Naive thymus-derived CD4-positive, alpha-beta T cell (primary cell): ENCODE measurements at places on chromosomes 1 and 21.

GRCh38 chr21:26397545-26397944 lies 175.5 kb downstream of the CYYR1 start:
- no peak for DNase-seq

DNA sequence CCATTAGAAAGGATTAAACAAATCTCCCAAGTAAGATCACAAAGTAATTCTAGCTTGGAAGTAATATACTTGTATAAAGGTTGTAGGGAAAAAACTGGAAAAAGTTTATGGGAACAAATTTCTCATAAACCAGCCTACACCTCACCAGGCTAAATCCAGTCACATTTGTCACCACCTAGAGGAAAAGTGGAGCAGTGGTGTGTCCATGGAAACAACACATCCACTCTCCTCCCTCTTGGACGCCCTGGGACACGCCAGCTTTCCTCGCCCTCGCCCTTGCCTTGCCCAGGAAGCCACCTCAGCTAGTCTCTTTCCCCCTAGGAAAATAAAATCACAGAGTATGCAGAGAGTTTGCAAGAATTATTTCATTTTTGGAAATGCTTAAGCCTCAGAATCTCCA lies 2.2 kb downstream of the PALMD start:
- no peak for DNase-seq

DNA sequence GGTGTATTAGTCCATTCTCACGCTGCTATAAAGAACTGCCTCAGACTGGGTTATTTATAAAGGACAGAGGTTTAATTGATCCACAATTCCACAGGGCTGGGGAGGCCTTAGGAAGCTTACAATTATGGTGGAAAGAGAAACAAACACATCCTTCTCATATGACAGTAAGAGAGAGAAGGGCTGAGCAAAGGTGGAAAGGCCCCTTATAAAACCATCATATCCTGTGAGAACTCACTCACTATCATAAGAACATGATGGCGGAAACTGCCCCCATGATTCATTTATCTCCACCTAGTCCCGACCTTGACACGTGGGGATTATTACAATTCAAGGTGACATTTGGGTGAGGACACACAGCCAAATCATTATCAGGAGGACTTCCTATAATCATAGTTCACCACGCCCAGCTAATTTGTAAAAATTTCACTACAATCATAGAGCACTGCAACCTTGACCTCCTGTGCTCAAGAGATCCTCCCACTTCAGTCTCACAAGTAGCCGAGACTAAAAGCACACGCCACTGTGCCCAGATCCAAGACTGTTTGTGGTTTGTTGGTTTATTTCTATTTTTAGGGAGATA lies 164.9 kb downstream of the RERE start:
- no peak for DNase-seq

DNA sequence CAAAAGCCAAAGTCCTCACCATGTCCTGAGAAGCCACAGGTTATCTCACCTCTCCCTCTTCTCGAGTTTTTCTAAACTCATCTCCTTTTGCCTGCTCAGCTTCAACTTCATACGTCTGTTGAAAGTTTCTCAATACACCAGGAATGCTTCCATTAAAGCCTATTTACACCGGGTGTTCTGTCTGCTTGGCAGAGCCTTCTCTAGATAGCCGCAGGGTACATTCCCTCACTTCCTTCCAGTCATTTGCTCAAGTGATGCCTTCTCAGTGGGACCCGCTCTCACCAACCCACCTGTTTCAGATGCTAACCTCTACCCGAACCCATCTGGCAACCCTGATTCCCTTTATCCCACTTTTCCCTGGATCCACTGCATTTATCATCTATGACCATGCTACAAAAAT lies 257.0 kb upstream of the ADGRL2 start:
- DNase-seq = no peak

GRCh38 chr1:58162952-58163550 lies 383.5 kb downstream of the OMA1 start:
- DNase-seq = no peak

- DNase-seq = no peak
Observed at GRCh38 chr1:161054805-161055204, 9.0 kb upstream of the USF1 start.

DNA sequence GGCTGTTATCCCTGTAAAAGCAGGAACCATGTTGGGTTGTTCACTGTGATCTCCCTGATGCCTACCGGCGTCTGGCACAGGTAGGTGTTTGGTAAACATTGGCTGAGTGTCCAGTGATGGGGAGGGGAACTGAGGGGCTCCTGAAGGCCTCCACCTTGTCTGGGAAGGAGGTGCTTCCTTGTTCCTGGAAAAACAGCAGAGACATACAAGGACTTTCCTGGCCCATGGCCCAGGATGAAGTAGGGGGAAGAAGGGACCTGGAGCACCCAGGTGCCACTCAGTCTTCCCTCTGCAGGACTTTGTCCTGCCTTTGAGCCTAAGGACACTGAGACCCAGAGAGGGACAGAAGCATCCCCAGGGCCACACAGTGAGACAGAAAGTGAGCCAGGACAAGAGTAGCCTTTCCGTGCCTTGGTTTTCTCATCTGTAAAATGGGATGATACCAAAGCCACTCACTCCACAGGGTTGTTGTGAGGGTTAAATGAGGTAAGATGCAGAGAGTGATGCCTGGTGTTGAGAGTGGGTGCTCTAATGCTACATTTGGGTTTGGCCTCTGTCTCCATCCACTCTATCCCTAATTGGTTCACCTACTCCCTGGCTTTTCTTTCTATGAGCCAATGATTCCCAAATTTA lies 6.1 kb upstream of the HEYL start:
- no peak for DNase-seq

- DNase-seq = no peak
Observed at GRCh38 chr1:152878042-152878441, at the start of gene SMCP. TSS of gene SMCP (plus strand) at chr1:152878322. CDS start at chr1:152884423, 6,101 bp downstream.

- DNase-seq = no peak
Observed at GRCh38 chr1:151199873-151200581, 1.7 kb downstream of the PIP5K1A start.

GRCh38 chr1:15412175-15412800 lies 2.6 kb downstream of the EFHD2 start:
- no peak for DNase-seq

GRCh38 chr1:46764402-46764801 lies 34.4 kb upstream of the CYP4B1 start:
- DNase-seq = no peak

DNA sequence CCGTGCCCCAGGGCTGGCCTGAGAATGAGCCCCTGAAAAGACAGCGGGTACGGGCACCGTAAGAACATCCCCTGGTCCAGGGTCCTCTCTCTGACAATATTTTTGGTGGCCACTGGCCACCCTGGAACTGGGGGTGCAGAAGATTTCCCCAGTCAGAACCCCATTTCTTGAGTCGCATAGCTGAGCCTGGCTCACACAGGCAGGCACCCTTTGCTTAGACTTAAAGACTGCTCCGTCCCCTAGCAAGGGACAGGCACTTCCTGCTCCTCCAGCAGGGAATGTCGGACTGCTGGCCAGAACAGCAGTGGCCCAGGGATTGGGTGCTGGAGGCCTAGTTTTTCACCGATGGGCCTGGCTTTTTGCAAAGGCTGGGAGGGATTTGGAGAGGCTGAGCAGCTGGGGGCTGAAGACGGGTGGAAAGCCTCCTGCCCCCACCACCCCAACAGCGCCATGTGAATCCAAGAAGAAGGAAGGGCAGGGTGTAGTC lies 4.3 kb downstream of the OLIG2 start:
- DNase-seq = no peak

GRCh38 chr1:39332291-39332690 lies 127.8 kb downstream of the MACF1 start:
- no peak for DNase-seq

DNA sequence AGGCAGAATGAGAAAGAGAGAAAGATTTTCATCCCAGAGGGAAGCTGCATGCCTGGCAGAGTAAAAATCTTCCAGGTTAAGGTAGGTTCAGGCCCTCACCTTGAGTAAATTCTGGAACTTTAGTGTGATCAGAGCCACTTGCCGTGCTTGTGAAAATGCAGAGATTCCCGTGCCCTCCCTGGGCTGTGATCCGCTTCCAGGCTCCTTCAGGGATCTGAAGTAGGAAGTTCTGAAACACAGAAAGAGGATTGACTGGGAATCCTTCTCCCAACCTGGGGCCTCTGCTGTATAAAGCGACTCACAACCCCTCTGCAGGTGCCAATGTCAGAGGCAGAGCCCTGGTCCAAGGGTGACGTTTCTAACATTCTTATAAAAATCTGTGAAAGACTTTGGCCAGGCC lies 26.6 kb downstream of the NUAK2 start:
- DNase-seq = no peak

GRCh38 chr1:213987422-213987926 lies 299 bp upstream of the PROX1 start:
- DNase-seq = no peak

GRCh38 chr21:27333096-27333495 lies 366.2 kb upstream of the ADAMTS5 start:
- no peak for DNase-seq

- no peak for DNase-seq
Observed at GRCh38 chr1:94072840-94073522, 48.0 kb downstream of the ABCA4 start.

DNA sequence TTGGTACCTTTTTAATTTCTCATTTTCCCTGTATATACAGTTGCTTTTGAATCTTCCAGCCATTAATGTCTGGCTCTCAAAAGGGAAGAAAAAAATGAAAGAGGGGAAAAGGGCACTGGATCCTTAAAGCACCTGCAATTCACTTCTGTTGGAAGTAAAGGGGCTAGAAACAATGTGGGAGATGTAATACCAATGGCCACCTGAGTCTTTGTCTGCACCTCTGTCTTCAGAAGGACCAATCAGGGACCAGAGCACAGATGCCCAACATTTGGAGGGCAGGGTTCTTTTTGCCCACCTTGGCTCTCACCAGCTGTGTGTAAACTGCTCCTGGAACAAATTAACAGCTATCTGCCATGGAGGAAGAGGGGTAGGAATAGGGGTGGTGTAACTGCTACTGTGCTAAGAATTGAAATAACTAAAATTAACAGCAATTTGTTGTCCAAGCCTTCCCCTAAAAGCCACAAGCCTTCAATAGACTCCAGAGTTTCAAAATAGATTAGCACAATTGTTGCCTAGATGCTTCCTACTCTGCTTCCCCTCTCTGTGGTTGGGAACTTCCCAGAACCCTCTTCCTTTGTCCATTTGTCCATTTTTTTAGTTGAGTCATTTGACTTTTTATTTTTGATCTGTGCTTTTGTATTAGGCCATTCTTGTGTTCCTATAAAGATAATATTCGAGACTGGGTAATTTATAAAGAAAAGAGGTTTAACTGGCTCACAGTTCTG lies 11.5 kb upstream of the LRRC8B start:
- DNase-seq = no peak

GRCh38 chr1:192654591-192655251 lies 18.8 kb downstream of the RGS13 start:
- no peak for DNase-seq

DNA sequence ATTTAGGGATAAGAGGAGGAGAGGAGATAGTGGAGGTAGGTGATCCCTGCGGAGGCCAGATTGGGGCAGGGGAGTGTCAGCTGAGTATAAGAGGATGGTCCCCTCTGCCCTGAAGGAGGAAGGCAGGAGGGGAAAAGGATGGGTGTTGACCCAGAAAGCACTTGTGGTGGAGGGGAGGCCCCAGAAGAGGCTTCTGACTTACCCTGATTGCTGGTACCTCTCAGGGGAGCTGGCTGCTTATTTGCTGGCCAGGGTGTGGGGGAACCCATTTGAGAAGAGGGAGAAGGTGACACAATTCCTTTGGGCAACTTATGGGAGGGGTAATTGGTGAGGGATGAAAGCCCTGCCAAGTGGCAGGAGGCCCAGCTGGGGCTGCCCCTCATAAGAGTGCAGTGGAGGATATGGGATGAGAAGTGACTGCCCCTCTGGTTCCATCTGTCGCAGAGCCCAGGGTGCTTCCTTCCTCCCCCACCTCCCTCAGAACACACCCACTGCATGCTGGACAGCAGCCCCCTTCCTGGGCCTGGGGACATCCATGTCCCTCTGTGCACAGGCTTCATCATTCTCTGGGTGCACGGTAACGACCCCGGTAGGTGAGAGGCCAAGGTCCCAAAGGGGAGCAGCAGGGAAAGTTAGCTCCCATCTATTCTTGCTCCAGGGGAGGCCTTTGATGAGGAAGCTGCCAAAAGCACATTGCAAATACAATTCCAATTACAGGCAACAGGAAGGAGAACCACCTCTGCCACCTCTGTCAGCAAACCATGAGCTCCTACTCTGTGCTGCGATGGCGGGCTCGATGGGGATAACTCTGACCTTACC lies 1.4 kb upstream of the PCSK9 start:
- DNase-seq = no peak

- no peak for DNase-seq
Observed at GRCh38 chr1:92791487-92792066, 6.7 kb upstream of the EVI5 start.

GRCh38 chr21:40847951-40848350 lies 993 bp upstream of the DSCAM start:
- no peak for DNase-seq

DNA sequence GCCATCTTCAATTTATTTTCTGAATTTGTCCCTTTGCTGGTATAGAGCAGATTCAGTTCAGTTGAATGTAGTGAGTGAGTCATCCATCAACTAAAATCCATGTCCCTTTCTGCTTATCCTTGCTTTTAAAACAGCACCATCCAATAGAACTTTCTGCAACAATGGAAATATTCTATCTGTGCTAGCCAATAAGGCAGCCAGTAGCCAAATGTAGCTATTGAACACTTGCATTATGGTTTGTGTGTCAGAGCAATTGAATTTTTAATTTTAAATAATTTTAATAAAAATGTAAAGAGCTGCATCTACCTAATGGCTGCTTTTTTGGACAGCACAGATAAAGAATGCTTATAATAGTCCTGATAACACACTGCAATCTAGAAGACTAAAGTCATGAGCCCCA lies at the start of gene GJA9:
GJA9 (minus strand) TSS at position 101 of the 400 bp plus-strand sequence. CDS start 5,489 bp downstream, outside the sequence.
- DNase-seq = no peak
